Lower lobe of right lung (tissue), 2 donors: ENCODE measurements at places on chromosomes 6 and 20. TPM values are rescaled to one million over a fixed set of nuclear protein-coding genes. Genes with fewer than 3 reads are reported as not detected.

UFL1 gene
- total RNA-seq, result 20.7 TPM

DNA sequence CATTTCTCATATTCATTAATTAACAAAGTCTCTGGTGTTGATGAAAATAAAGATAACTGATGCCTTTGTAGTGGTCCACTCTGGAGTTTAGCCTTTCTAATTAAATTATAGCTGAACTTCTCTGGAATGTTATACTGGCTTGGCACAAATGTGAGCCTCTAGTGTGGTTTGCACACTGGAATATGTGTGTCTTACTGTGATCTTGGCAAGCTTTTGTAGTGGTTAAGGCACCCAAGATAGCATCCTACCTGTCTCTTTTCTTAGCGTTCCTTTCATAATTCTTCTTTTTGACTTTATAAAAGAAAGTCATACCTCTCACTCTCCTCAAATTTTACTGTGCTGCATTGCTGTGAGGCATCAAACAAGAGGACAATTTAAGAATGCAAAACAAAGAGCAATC lies 107.4 kb downstream of the UTRN start:
- DNase-seq, result no peak

- no peak for DNase-seq
Measured at GRCh38 chr6:12286373-12287110, 3.6 kb upstream of the EDN1 start.

GSTA2 gene
- 4.8 TPM for total RNA-seq

NKX2-2 gene
- total RNA-seq, result not detected

ULBP3 gene
- 2.4 TPM for total RNA-seq

EYA2 gene
- 3.5 TPM for total RNA-seq

GRCh38 chr20:23086931-23087411 lies 847 bp upstream of the CD93 start:
- DNase-seq, result peak; percentile 65

- peak; percentile 62 for DNase-seq
Measured at GRCh38 chr6:41157323-41157722, 3.2 kb upstream of the TREML1 start.

DNA sequence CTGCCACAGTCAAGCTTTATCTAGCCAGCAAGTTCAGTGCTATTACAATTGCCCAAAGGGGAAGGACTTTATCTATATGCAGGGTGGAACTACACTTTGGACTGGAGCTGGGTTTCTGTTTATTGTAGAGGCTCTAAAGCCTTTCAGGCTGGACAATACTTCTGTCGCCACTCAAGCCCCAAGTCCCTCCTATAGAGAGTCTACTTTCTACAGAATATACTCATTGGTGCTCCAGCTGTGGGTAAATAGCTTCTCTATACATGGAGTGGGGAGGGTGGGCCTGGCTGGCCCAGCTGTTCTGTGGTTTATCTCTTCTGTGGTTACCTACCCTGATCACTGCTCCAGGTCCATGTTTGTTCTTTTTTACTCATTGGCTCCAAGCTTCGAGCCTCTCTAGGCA lies 151.8 kb upstream of the MYLIP start:
- no peak for DNase-seq

DNA sequence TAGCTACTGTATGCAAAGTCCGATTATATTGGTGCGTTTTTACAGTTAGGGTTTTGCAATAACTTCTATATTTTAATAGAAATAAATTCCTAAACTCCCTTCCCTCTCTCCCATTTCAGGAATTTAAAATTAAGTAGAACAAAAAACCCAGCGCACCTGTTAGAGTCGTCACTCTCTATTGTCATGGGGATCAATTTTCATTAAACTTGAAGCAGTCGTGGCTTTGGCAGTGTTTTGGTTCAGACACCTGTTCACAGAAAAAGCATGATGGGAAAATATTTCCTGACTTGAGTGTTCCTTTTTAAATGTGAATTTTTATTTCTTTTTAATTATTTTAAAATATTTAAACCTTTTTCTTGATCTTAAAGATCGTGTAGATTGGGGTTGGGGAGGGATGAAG lies 13.7 kb upstream of the PLCG1 start:
- DNase-seq, result no peak

DNA sequence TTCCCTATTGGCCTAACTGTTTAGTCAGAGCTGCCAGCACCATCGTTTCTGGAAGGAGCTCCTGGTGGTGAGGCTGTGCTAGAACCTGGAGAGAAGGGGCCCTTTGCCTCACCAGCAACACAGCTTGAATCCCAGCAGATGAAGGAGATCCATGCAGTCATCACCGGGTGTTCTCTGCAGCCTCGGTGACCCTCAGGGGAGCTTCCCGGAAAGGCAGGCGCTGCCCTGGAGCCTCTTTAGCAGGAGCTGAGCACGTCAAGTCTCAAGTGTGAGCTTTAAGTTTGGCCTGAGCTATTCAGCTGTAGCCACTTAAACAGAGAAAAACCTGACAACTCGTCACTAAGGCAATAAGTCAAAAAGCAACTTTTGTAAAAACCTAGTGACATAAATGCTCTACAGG lies 181.2 kb upstream of the FOXQ1 start:
- no peak for DNase-seq

GRCh38 chr6:111683157-111683556 lies 77.5 kb upstream of the TRAF3IP2 start:
- no peak for DNase-seq

GRCh38 chr20:528923-529604 lies 14.5 kb downstream of the CSNK2A1 start:
- DNase-seq, result no peak

GMPR gene
- total RNA-seq, result 22.5 TPM

LIN28B gene
- not detected for total RNA-seq

GRCh38 chr6:124433387-124434160 lies 528.7 kb upstream of the RNF217 start:
- DNase-seq, result no peak

GRCh38 chr20:46990017-46990595 lies 95.5 kb downstream of the EYA2 start:
- no peak for DNase-seq

- DNase-seq, result no peak
Measured at GRCh38 chr6:54970337-54970736, 123.8 kb downstream of the FAM83B start.

BTN1A1 gene
- total RNA-seq, result not detected

- DNase-seq, result no peak
Measured at GRCh38 chr20:41111578-41111951, 25.8 kb upstream of the PLCG1 start.

EYS gene
- total RNA-seq, result not detected

DNA sequence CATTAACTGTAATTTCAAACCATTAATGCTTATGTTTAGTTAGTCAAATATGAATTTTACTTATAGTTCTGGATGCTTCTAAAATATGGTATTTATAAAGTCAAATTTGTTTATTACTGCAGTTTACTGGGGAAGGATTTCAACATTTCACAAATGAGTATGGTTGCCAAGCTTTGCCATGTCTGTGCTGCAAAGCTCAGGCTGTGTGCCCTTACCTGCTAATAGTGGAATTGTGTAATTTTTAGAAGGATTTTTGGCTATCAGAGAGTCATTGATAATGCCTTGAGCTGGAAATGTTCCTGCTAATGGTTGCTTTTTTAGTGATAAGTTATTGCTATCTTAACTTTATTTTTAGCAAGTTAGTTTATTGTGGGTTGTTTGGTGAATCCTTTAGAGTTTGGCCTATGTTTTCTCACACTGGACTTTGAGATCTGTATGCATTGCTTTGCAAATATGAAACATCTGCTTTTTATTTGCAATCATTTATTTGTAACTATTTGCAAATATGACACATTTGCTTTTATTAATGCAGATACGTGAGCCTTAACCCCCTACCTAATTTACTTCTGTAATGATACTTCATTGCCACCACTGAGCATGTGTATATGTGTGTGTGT lies 105.8 kb downstream of the CD109 start:
- no peak for DNase-seq

- DNase-seq, result no peak
Measured at GRCh38 chr6:39428816-39429215, 106.3 kb upstream of the KCNK16 start.

MCCD1 gene
- total RNA-seq, result not detected

- no peak for DNase-seq
Measured at GRCh38 chr6:92587525-92587924, 831.8 kb downstream of the EPHA7 start.

GRCh38 chr20:10681494-10681893 lies 7.7 kb upstream of the JAG1 start:
- no peak for DNase-seq

- no peak for DNase-seq
Measured at GRCh38 chr6:28408076-28408802, 8.7 kb upstream of the ZSCAN12 start.

KIF13A gene
- 55.2 TPM for total RNA-seq

DNA sequence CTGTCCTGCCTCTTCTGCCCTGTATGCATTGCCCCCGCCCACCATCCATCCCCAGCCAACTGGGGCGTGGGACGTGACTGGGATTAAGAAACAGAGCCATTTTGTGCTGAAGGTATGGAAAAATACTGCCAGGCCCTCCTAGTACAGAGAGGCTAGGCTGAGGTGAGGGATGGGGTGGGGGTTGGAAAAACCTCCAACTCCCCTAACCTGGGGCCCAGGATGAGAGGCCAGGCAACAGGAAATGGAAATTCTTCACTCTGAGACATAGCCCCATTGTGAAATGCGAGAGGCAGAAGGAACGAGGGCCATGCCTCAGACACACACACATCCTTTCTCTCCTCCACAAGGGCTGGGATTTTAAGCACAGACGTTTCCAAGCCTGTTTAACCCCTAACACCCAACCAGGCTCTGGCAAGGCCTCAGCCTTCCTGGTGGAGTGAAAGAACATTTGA lies 19.9 kb downstream of the KCNK5 start:
- DNase-seq, result no peak

- DNase-seq, result no peak
Measured at GRCh38 chr20:1494436-1494835, 3.2 kb upstream of the SIRPB2 start.

PAK5 gene
- total RNA-seq, result 0.21 TPM

GRCh38 chr6:96110878-96111277 lies 95.1 kb downstream of the FUT9 start:
- DNase-seq, result no peak

DNA sequence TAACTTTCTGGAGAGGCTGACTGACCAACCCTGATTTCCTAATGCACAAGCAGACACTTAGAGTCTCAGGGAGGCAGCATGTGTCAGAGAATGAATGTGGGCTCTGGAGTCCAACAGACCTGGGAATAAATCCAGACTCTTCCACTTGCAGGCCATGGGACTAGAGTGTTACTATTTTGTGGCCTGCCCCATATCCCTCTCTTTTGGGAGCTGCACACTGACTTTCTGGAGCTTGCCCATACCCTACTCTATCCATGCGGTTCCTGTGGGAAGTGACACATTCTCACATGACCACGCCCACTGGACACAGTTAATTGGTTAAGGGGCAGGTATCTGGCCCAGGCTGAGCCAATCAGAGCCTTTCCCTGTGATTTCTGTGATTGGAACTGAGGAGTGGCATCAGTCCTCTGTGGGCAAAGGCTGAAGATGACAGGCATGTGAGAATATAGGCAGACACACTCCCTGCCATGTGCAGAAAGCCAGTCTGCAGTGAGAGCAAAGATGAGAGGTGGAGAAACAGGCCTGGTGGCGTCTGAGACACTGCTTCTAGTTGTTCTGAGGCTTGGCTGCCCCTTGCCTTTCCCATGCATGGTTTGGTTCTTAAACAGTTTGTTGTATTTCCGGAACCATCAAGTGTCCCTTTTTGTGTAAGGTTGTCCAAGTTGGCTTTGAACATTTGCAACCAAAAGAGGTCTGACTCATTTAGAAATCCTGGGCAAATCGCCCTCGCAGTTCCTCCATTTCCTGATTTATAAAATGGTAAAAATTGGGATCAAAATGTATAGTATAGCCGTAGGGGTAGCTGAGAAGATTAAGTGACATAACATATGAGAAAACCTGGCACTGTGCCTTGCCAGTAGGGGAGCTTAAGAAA lies 125.6 kb downstream of the CDC5L start:
- no peak for DNase-seq

DNA sequence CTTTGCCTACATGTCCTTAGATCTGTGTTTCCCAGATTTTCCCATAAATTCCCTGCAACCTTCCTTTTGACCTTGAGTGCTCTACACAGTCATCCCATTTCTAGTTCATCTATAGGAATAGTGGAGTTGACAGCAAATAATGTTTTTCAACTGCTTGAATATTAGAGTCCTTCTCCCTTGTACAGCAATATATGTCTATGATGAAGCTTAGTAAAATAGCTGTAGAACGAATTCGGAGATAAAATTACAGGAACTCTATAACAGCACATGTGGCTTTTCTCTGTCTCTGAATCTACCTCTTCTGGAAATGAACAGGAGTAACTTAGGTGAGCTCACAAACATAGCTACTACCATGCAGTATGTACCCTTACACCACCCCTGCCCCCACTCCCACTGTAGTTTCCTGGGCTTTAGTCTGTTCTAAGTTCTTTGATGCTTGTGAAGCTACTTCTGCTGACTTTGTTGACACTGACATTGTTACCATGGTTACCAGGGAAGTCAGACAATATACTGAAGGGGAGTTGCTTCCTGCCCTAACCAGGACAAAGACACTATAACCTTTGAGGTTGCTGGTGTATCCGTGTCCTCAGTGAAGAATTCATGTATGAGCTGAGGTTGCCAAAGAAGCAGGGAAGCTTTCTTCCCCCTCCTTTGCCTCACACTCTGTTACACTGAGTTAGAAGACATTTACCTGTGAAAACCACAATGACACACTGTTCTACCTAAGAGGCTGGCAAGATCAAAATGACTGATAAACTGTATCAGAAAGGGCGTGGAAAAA lies 35.8 kb upstream of the SHLD1 start:
- DNase-seq, result no peak

DNA sequence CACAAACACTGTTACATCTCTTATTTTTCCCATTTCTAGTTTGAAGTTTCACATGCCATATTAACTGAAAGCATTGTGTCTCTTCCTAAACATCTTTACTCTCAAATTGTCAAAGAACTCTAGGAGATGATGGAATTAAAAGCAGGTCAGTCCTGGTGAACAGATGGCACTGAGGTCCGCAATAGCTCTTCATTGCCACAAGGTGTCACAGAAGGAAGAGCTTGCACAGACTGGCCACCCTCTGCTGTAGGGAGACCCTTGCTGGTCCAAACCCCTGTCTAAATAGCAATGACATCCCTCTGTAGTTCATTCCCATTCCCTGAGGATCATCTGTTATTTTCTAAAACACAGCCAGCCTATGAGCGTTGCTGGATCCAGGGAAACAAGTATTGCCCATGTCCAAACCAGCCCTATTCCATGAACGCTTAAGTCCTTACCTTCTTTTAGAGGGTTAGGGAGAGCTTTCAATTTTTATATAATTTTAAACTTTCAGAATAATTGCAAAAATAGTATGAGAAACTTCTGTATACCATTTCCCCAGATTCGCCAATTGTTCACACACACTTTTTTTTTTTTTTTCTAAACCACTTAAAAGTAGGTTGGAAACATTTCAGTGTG lies 10.1 kb upstream of the HDAC2 start:
- DNase-seq, result no peak

DNA sequence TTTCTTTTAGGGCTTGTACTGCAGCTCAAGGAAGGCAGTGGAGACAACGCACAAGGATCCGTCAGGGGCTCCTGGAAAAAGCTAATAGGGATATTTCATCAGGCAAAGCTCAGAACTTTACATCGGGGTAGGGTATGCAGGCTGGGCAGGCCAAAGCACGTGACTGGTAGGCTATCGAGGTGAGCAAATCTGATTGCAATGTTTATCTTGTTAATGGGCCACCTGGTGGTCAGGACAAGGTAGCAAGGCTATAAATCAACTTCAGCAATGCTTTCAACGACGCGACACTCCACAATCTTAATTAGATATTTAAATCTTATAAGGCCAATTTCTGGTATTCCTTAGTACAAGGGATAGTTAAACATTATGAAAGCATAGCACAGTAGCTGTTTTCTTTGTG lies 1302.8 kb upstream of the EYS start:
- no peak for DNase-seq

EFCAB8 gene
- 0.30 TPM for total RNA-seq
